Transverse colon (tissue), 4 donors: ENCODE measurements at places on chromosomes 4 and X. TPM values are rescaled to one million over a fixed set of nuclear protein-coding genes. Genes with fewer than 3 reads are reported as not detected.

GRCh38 chr4:6527683-6528595 is 47.0 kb upstream of the MAN2B2 start:
- DNase-seq: no peak
- H3K36me3 ChIP-seq: no peaks in the 10 kb centered on the region
- H3K27ac ChIP-seq: no peak overlapping the region
- no peak overlapping the region for H3K4me3 ChIP-seq
- no peaks in the 10 kb centered on the region for H3K27me3 ChIP-seq

DNA sequence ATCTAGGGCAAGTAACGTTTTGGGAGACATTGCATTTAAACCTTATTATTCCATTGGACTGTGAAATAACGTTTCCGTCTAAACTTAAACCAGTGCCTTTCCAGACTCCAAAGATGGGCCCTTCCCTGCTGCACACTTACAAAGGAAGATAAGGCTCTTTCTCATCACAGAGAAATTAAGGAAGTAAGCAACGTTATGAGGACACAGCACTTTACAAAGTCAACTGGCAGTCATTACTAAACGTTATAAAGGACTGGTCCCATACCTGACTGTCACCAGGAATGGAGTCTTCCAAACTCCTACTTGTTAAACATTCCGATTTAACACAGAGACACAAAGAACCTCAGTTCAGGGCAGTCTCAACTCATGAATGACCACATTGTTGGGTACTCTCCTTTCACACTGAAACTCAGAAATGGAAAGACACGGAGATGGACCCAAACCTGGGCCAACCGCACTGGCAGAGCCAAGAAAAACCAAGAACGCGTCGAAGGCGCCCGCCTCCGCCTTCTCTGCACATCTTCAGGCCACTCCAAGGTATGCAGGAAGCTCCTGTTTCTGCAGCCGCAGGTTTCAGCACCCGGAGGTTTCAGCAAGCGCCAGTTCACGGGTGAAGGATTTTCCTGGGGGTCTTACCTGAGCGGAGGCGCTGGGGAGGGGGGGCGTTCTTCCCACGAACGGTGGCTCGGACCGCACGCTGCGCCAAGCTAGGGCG is 670 bp downstream of the PAPSS1 start:
- H3K27ac ChIP-seq: peak overlapping the region; percentile 88
- no peak for DNase-seq
- peaks cover 15% of the 10 kb centered on the region for H3K4me1 ChIP-seq
- H3K27me3 ChIP-seq: no peaks in the 10 kb centered on the region

The ZNF157 gene
- 0.32 TPM for total RNA-seq

The DCAF4L1 gene
- total RNA-seq: not detected

DNA sequence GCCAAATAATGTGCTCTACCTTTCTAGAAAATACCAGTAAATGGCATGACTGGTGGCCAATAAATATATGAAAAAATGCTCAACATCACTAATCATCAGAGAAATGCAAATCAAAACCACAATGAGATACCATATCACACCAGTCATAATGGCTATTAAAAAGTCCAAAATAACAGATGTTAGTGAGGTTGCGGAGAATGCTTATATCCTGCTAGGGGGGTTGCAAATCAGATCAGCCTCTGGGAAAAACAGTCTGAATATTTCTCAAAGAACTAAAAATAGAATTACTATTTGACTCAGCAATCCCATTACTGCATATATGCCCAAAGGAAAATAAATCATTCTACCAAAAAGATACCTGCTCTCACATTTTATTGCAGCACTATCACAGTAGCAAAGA is 115.1 kb downstream of the RASGEF1B start:
- no peak for DNase-seq
- no peaks in the 10 kb centered on the region for H3K27me3 ChIP-seq
- no peaks in the 10 kb centered on the region for H3K4me1 ChIP-seq

The PABPC5 gene
- 1.1 TPM for total RNA-seq

DNA sequence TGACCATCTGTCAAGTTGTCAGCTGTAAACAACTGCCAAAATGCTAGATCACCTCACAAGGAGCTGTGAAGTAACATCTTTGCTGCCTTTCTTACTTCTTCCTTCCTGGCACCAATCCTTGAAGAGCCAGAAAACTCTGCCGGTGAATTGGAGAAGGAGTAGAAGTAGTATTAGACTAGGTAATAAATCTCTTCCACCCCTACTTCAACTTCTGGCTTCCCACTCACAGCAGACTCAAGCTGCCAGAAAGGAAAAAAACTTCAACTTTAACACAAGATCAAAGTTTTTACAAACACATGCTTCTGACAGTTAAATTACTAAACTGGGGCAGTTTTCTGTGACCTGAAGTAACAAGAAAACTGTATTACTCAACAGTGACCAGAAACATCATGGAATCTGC is 164.7 kb upstream of the SLC7A11 start:
- H3K4me3 ChIP-seq: no peak overlapping the region
- no peaks in the 10 kb centered on the region for H3K27me3 ChIP-seq
- no peak for DNase-seq
- peaks cover 6% of the 10 kb centered on the region for H3K4me1 ChIP-seq
- no peak overlapping the region for H3K27ac ChIP-seq

DNA sequence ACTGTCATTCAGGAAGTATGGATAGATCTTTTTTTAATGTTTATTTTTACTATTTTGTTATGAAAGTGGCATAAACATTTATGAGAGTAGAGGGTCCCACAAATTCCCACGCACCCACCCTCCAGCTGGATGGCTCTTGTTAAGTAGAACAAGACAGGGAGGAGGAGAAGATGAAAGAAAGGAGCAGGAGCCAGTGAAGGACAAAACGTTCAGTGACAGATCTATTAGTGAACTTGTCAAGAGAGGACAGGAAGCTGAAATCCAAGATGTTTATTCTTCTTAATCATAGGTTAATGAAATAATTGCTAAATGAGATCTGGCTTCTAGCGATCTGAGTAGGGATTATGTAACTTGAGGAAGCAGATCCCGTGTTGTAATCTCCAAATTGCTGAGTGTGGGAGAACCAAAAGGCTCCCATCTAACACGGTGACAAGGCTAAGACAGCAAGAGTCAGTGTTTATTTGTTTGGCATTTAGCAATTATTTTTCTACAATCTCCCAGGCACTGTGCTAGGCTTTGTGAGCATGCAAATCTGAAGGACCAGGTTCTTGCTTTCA is 162.5 kb downstream of the SHROOM3 start:
- DNase-seq: no peak
- no peak overlapping the region for H3K4me3 ChIP-seq
- no peaks in the 10 kb centered on the region for H3K36me3 ChIP-seq
- no peaks in the 10 kb centered on the region for H3K27me3 ChIP-seq
- peaks cover 3% of the 10 kb centered on the region for H3K4me1 ChIP-seq

- no peaks in the 10 kb centered on the region for H3K36me3 ChIP-seq
- H3K27ac ChIP-seq: no peak overlapping the region
- no peaks in the 10 kb centered on the region for H3K27me3 ChIP-seq
- no peak for DNase-seq
- no peak overlapping the region for H3K4me3 ChIP-seq
Observed at GRCh38 chrX:75086731-75087195, 69.3 kb downstream of the ABCB7 start.
